ENCODE measurements at places on chromosomes 11 and 22.

DNA sequence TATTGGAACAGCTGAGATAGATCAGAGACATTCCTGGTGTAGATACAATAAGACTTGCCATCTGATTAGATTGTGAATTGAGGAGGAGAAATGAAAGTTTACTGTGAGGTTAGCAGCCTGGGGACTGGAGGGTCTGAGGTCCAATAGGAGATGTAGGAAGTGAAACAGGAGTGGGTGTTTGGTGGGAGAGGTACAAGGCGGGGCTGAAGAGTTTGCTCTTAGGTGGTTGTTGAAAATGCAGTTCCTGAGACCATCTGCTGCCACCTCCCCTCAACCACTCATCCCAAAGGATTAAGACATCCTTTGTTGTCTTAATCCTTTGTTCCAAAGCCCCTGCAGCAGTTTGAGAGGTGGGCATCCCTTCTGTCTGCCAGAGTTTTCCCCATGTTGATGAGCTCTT lies 14.8 kb downstream of the PIWIL4 start:
- DNase-seq: no peak

DNA sequence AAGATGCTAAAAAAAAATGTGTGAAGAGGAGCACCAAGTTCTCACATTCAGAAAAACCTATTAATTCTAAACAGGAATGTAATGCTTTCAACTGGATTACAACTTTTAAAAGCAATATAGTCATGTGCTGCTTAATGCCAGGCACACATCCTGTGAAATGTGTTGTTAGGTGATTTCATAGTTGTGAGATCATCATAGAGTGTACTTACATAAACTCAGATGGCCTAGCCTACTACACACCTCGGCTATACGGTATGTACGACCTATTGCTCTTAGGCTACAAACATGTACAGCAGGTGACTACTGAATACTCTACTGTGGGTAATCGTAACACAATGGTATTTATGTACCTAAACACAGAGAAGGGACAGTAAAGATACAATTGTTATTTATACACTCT lies 142.3 kb downstream of the RBFOX2 start:
- DNase-seq: no peak

GRCh38 chr11:20022363-20023081 lies 137.8 kb downstream of the DBX1 start:
- no peak for DNase-seq

GRCh38 chr11:118659953-118660680 lies 19.3 kb downstream of the TREH start:
- DNase-seq: no peak

GRCh38 chr11:119320240-119320775 lies 3.4 kb upstream of the MCAM start:
- no peak for DNase-seq

GRCh38 chr11:105034813-105035620 lies at the start of gene CASP1:
TSS of gene CASP1 (minus strand) at chr11:105035144. CDS start at chr11:105035113, 31 bp downstream.
- no peak for DNase-seq

GRCh38 chr11:46679241-46680163 lies 20.9 kb downstream of the ARHGAP1 start:
- DNase-seq: no peak

- DNase-seq: no peak
Observed at GRCh38 chr11:118078911-118079411, 2.1 kb downstream of the TMPRSS4 start.

- no peak for DNase-seq
Observed at GRCh38 chr11:4190519-4190918, 95.9 kb downstream of the RRM1 start.

DNA sequence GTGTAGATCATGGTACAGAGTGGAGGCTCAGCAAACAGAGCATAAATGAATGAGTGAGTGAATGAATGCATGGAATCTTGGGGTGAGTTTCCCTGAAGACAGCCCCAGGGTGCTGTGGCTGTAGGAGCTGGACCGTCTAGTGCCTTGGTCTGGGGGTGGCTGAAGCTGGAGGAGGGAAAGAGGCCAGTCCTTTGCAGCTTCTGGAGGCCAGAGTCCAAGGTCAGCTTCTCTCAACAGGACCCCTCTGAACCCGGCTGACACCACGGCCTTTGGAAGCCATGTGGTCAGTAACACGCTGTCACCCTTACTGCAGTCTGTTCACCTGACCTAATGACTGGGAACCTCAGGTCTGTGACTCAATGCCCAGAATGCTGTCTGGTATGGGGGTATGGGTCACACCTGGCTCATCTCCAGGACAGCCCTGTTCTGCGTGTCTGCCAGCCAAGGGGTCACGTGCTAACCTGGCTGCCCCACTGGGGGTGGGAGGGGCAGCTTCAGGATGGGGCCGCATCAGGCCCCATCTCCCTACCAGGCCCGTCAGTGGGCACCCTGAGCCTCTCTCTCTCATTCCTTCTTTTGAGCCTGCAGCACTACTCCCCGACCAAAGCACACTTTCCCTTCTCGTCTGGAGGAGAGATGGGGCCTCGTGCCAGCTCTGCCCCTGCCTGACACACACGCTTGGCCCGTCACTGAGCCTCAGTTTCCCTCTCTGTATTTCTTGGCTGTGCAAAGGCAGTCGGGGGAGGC lies 24.1 kb upstream of the CHKA start:
- no peak for DNase-seq

DNA sequence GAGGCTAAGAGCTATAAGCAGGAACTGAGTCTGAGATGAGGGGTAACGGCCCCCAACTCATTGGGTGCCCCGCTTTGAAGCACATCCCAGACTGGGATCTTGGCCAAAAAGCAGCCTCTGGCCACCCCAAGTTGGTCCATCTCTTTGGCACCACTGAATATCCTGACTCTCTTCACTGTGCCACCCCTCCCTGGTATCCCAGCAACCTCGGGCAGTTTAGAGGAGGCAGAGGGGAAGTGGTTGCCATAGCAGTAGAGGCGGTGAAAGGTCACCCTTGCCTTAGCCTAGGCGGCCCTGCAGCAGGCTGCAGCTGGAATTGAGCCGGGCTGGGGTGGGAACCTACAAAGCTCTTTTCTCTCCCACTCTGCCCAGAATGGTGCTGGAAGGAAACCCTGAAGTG lies 1.1 kb downstream of the PELI3 start:
- no peak for DNase-seq

- DNase-seq: no peak
Observed at GRCh38 chr11:1209371-1210057, 13.4 kb upstream of the MUC5B start.

GRCh38 chr11:67997475-67997921 lies 6.4 kb downstream of the UNC93B1 start:
- no peak for DNase-seq

DNA sequence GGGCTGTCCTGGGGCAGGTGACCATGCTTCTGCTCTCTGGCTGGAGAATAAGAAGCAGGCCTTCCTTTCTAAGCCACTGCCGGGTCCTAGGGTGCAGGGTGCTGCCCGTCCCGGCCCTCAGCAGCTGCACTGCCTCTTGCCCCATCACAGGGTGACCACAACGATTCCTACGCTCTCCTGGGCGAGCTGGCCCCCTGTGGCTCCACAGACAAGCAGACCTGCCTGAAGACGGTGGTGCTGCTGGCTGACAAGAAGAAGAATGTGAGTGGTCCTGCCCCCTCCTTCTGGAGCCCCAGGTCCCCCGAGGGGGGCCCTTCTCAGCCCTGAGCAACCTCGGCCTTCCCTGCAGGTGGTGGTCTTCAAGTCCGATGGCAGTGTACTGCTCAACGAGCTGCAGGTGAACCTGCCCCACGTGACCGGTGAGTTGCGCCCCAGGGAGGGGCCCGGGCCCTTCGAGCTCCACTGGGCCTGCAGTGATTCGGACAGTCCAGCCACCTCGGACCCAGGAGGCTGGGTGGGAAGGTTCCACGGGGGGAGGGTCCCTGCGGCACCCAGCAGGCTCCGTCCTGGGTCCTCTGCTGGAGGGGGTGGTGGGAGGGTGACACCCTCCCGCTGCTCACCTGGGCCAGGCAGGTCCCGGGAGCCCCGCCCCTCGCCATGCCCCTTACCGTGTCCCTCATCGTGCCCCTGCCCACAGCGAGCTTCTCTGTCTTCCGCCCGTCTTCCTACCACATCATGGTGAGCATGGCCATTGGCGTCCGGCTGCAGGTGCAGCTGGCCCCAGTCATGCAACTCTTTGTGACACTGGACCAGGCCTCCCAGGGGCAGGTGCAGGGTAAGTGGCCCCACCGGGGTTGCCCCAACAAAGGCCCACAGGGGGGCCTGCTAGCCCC lies 8.3 kb downstream of the MUC2 start:
- DNase-seq: no peak

DNA sequence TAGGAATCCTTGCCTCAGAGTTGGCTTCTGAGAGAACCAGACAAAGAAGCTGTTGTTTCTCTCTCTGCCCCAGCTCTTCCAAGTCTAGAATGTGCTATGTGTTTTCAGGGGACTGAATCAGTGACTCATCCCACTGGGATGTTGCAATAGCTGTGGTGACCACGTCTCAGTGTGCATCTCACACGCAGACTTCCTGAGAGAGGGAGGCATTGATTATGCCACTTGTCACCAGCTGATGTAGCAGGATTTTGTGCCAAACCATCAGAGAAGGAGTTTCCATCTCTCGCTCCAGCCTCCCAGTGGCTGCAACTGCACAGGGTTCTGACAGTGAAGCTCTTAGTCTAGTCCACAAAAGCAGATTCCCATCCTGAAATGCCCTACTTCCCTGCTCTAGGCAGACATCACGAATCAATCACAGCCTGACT lies 455.8 kb downstream of the MIAT start:
- DNase-seq: peak; percentile 84

- DNase-seq: no peak
Observed at GRCh38 chr11:4983841-4984240, 10.8 kb upstream of the OR51L1 start.

DNA sequence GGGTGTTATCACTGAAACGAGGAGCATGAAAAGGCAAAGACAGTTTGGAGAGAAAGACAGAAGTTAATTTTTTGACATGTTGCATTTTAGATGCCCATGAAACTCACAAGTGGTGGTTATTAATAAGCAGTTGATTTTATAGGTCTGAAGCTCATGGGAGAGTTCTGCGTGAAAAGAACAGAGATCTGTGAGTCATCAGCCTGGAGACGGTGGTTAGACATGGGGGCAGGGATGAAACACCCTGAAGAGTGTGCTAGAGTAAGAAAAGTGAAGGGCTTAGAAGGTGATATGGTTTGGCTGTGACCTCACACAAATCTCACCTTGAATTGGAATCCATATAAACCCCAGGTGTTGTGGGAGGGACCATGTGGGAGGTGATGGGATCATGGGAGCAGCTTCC lies 289.1 kb upstream of the ISX start:
- DNase-seq: no peak

DNA sequence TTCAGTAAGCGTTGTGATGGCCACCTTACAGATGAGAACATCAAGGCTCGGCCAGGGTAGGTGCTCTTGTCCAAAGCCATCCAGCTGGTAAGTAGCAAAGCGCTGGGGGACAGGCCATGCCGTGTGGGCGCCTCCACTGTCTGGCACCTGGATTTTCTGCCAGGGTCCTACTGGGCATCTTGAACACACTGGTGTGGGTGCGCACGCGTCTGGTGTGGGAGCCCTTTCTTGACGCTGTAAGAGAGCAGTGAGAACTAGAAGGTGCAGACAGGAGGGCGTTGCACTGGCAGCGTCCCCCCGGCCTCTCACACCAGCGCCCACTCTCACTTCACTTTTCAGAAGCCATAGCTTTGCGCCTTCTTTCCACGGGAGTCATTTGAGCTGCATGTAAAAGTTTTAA lies 296.6 kb downstream of the TBC1D22A start:
- no peak for DNase-seq

DNA sequence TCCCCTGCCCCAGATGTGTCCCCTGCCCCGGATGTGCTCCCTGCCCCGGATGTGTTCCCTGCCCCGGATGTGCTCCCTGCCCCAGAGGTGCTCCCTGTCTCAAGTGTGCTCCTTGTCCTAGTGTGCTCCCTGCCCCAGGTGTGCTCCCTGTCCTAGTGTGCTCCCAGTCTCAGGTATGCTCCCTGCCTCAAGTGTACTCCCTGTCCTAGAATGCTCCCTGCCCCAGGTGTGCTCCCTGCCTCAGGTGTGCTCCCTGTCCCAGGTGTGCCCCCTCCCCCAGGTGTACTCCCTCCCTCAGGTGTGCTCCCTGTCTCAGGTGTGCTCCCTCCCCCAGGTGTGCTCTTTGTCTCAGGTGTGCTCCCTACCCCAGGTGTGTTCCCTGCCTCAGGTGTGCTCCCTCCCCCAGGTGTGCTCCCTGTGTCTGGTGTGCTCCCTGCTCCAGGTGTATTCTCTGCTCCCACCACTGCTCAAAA lies 48.7 kb upstream of the RASD2 start:
- DNase-seq: no peak

- no peak for DNase-seq
Observed at GRCh38 chr11:6263662-6264061, 4.0 kb downstream of the CCKBR start.

- no peak for DNase-seq
Observed at GRCh38 chr11:102318469-102318868, 1.2 kb downstream of the BIRC3 start.

- DNase-seq: no peak
Observed at GRCh38 chr11:68859123-68859522, 17.4 kb upstream of the CPT1A start.

DNA sequence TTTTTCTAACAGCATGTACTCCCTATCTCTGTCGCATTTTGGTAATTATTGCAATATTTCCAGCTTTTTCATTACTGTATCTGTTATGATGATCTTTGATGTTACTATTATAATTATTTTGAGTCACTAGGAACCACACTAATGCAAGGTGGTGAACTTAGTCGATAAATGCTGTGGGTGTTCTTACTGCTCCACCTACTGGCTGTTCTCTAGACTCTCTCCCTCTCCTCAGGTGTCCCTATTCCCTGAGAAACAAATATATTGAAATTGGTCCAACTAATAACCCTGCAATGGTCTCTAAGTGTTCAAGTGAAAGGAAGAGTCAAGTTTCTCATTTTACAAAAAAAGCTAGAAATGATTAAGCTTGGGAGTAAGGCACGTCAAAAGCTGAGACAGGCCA lies 10.5 kb downstream of the ARL14EP start:
- DNase-seq: no peak

DNA sequence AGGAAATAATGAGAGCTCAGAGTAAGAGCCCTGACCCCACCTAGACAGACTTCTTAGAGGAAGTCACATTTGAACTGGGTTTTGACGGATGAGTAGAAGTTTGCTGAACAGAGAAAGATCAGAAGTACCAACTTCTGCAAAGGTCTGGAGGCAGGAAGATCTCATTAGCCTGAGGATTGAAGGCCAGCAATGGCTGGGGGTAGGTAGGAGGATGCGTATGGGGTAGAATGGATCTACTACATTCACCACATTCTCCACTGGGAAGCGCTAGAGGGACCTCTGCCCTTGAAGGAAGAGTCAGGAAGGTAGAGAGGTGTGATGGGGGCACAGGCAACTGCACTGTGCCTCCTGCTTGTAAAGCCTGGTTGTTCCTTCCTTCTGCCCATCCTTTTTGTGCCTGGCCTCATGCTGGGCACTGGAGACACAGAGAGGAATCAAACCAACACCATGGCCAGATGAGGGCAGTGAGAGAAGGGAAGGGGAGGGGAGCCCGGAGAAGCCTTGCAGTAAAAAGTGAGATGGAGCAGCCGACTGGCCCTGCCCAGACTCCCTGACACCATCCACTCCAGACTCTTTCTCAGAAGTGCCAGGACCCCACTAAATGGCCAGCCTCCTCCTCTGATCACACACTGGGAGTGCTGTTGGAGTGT lies 4.9 kb downstream of the TPBGL start:
- no peak for DNase-seq
